ENCODE measurements at places on chromosomes 3 and 15.

- DNase-seq: no peak
These were observed 4.8 kb downstream of the HAPLN3 start for GRCh38 chr15:88890495-88890894.

DNA sequence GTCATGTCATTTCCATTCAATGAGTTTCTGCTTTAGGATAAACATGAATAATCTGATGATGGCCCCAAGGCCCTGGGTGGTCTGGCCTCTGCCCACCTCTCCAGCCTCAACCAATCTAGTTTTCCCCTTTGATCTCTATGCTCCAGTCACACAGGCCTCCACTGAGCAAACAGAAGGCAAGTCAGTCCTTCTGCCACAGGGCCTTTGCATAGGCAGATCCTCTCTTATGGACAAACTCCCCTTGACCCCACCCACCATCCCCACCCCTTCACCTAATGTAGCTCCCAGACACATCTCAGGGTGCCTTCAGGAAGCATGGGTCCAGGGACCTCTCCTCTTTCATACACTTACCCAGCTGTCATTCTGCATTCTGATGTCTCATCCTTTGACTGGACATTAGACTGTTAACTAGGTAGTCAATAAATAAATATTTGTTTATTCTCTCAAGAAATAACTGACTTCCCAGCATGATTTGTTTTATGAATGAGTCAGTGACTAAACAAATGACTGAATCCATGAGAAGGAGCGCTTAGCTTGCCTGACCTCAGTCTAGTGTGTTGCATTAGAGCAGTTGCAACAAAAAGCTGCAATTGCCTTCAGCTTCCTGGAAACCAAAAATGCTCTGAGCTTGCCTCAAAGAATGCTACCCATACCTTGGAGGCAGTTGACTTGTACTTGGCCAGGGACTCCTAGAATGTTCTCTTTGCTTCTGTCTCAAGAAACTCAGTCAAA, 386.6 kb upstream of the WNT5A start:
- DNase-seq: no peak

DNA sequence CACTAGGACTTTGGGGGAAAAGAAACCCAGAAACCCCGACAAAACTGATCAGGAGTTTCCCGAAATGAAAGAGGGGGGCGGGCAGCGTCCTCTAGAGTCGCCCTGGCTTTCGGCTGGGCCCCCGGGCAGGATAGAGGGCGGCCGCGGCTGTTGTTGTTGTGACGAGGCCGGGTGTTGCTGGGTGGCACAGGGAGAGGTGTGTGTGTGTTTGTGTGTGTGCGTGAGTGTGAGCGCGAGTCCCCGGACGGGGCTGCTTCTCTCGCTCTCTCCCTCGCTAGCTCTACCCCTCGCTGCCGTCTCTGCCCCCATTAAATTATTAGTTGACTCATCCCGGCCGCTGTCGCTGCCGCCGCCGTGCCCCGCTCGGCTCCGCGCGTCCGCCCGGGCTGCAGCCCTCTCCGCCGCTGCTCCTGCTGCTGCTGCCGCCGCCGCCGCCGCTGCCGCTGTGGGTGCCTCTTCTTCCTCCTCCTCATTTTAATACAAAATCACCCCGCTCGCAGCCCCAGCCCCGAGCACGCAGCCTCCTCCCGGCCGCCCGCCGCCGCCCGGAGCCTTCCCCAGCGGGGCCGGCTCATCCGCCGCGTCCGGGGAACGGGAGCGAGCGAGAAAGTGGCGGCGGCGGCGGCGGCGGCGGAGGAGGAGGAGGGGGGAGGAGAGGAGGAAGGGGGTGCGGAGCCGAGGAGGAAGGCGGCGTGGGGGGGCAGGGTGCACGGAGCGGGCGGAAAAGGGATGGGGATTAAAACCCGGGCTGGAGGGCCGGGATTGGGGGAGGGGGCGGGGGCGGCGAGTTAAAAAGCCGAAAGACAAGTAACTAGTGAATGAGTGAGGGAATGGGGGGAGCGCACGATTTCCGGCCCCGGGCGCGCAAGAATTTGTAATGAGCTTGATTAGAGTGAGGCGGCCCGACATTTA, at the start of gene SATB1:
Gene SATB1, minus strand, starts transcription at position 611 of the 912 bp plus-strand sequence. CDS start 4,372 bp downstream, outside the sequence.
- DNase-seq: no peak

GRCh38 chr3:54649551-54649950, 278.3 kb downstream of the LRTM1 start:
- no peak for DNase-seq

DNA sequence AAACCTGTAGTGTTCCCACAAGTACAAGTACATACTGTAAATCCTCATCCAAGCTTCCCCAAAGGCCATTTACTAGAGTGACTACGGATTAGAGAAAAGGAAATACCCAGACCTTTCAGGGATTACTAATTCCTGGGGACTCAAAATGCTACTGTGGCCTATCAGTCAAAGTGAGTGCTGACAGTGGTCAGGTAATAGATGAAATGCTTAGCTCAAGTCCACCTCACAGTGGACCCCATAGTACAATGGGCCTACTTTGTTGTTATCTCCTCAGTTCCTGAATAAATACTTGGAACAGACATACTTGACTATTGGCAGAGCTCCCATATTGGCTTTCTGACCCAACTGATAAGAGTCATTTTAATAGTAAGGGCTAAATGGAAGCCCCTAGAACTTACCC, 61.6 kb downstream of the MAP4 start:
- DNase-seq: no peak

DNA sequence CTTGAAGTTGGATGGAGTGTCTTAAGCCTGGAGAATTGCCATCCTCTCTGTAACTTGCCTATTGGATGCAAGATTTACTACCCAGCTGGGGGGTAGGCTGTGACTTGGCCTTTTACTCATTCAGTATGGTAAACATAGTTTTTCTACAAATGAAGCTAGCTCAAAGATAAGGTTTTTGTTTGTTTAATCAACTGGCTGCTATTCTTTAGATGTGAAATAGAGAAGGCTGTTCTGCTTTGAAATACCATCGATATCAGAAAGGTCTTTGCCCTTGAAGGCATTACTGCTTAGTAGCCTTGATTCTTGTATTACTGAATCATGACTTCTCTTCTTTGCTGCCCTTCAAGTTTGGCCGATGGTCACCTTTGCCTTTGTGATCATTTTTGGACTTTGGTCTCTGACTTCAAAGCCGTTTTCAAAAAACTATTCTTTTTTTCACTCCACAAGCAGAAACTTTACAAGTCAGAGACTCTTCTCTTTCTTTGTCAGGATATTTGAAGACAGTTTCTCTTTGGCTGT, 83.1 kb downstream of the GAP43 start:
- no peak for DNase-seq

DNA sequence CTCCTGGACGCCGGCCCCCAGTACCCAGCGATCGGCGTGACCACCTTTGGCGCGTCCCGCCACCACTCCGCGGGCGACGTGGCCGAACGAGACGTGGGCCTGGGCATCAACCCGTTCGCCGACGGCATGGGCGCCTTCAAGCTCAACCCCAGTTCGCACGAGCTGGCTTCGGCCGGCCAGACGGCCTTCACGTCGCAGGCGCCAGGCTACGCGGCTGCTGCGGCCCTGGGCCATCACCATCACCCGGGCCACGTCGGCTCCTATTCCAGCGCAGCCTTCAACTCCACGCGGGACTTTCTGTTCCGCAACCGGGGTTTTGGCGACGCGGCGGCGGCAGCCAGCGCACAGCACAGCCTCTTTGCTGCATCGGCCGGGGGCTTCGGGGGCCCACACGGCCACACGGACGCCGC, 956 bp downstream of the ZIC1 start:
- DNase-seq: no peak

DNA sequence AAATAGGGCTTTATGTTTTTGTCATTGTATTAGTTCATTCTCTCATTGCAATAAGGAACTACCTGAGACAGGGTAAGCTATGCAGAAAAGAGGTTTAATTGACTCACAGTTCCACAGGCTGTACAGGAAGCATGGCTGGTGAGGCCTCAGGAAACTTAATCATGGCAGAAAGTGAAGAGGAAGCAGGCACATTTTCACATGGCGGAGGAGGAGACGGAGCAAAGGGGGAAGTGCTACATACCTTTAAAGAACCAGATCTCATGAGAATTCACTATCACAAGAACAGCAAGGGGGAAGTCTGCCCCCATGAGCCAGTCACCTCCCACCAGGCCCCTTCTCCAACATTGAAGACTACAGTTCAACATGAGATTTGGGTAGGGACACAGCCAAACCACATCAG, 25.6 kb downstream of the CEP63 start:
- no peak for DNase-seq

DNA sequence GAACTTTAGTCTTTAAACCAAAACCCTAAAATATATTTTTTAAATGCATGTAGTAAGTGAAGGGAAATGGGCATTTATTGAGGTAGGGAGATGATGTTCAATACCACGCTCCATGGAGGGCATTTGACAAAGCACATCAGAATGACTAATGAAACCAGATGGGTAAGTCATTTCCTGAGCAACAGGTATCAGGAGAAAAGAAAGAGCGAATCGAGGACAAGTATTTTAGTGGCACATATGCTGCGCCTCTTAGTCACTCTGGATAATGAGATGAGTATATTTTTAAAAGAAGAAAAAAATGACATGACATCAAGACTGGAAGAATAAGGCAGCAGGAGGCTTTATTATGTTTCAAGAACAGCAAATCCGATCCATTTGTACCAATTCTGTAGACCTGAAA, 129.0 kb upstream of the ARHGEF3 start:
- no peak for DNase-seq

- DNase-seq: no peak
These were observed 24.4 kb upstream of the RAP2B start for GRCh38 chr3:153137626-153138025.

GRCh38 chr3:62406945-62407344, 33.6 kb upstream of the FEZF2 start:
- DNase-seq: no peak

- DNase-seq: no peak
These were observed 105.3 kb downstream of the LSM3 start for GRCh38 chr3:14283813-14284438.

GRCh38 chr3:129576514-129577352, 29.7 kb downstream of the PLXND1 start:
- peak; percentile 55 for DNase-seq

DNA sequence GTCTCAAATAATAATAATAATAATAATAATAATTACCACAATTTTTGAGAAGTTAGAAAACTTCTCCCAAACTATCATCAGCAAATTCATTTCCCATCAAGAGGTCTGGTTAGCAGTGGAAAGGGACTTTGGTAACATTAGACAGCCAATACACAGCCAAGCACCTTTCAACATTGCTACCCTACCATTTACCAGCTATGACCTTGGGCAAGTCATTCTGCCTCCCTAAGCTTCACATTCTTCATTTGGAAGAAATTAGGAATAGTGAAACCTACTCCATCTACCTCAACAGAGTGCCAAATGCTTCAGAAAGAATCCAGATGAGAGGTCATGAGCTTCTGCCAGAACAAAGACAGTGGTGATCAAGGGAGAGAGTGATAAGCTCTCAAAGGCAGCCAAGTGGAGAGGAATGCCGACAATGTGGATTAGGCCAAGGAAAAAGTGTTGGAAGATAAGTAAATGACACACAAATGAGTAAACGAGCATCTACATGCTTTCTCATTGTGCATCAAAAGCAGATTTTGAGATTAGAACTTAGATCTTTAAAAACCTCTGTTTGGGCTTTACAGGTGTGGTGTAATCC, 42.9 kb upstream of the LPP start:
- no peak for DNase-seq

GRCh38 chr15:63531586-63531985, 27.2 kb downstream of the USP3 start:
- no peak for DNase-seq

DNA sequence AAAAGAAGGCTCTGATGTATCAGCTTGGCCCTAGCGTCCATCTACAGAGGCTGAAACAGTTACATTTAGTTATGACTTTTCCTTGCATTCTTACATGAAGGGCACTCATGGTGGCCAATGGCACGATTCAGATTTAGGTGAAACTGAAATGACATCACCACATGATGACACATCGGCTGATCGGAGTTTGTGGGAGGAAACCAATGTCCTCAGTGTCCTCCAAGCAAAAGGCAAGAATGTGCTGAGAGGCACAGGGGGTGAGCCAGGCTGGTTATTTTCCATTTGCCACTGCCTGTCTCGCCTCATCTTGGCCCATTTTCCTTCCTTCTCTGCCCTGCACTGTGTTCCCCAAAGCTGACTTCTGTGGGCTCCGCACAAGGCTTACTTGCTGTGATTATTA, 34.4 kb downstream of the TARS3 start:
- DNase-seq: no peak

All from activated gamma-delta T cell treated with anti-CD3 and anti-CD28 coated beads, Interleukin-2, amount 50 U/mL, for 16 hours (primary cell).